ENCODE measurements at places on chromosomes 6 and 20. TPM values are rescaled to one million over a fixed set of nuclear protein-coding genes. Genes with fewer than 3 reads are reported as not detected.

Gene BEND3
- total RNA-seq, result 3.1 TPM

Gene ID4
- 31.9 TPM for total RNA-seq

Gene GRM4
- total RNA-seq, result not detected

Gene ANGPT4
- total RNA-seq, result not detected

Gene ADGRB3
- 3.8 TPM for total RNA-seq

Gene SNAP25
- total RNA-seq, result not detected

Gene HAO1
- total RNA-seq, result not detected

Gene LY6G6D
- total RNA-seq, result not detected

Gene UBR2
- total RNA-seq, result 19.9 TPM

Gene FOXF2
- 3.8 TPM for total RNA-seq

Gene EPHA7
- 5.7 TPM for total RNA-seq

Gene F13A1
- total RNA-seq, result 0.03 TPM

Gene SEMG2
- not detected for total RNA-seq

Gene BMP2
- total RNA-seq, result 0.26 TPM

Gene MUCL3
- total RNA-seq, result not detected

Gene PPIL6
- 1.2 TPM for total RNA-seq

Gene FAM217A
- not detected for total RNA-seq

Gene CFAP61
- total RNA-seq, result 39.3 TPM

Data from SK-MEL-5 (cell line).